ENCODE measurements at places on chromosomes 2 and 18.
A peak's percentile ranks its signal among the peaks of the same experiment; 100 is the strongest.

GRCh38 chr2:174062934-174063333 lies 97.8 kb upstream of the SP3 start:
- no peaks in the 10 kb centered on the region for H3K27me3 ChIP-seq
- H3K4me1 ChIP-seq, result no peaks in the 10 kb centered on the region
- no peaks in the 10 kb centered on the region for H3K36me3 ChIP-seq
- no peak for DNase-seq
- peak overlapping the region; percentile 69 for H3K27ac ChIP-seq
- no peak overlapping the region for H3K4me3 ChIP-seq

DNA sequence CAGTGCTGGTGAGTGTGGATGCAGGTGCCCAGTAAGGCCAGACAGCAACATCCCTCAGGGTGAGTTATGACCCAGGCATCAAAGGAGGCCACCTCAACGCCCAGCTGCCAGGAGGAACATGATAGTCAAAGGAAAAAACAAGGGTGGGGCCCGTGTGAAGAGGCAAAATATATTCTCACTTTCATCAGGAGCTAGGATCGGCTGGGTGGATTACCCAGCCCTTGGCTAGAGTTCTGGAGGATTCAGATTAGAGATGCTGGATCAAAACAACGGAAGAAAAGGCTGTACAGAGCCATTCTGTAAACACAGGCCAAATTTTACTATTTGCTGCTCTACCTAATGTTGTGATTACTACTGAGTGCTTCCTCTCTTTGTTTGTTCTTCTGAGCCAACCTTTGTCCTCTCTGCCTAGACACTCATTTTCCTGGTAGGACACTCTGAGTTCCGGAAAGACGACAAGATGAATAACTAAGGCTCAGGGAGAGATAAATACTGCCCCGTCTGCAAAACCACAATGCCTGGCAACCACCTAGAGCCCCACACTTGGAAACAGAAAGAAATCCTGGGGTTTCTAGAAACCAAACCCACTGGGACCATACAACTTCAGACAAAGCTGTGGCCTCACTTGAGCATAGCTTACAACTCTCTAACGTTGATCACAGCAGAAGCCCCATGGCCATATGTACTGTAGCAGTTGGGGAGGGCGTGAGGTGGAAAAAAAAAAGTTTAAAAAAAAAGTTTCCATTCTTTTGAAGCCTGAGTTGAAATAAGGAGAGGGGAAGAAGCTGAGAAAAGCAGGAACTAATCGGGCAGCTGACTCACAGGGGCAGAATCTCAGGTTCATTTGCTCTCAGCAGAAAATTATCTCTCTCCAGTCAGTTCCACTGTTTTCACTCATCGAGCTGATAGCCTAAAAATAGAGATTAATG lies 17.8 kb upstream of the PMAIP1 start:
- no peak overlapping the region for H3K4me3 ChIP-seq
- no peaks in the 10 kb centered on the region for H3K36me3 ChIP-seq

DNA sequence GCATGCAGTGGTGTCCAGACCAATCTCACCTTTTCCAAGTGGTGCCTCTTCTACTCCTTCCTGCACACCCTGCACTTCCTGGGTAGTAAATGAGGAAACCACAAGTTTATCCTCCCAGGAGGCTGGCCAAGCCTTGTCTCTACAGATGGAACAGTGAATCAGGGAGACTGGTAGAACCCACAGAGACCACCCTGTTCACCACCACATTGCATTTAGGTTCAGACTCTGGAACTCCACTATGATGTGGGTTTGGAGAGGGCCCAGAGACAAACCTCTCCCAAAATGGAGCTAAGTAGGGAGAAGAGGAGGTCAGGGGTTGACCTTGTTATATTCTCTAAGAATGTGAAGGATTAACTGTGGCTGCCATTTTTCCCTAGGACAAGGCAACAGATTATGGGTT lies 102.8 kb upstream of the FZD7 start:
- H3K36me3 ChIP-seq, result no peaks in the 10 kb centered on the region
- DNase-seq, result no peak
- peaks cover 4% of the 10 kb centered on the region for H3K27me3 ChIP-seq
- peaks cover 21% of the 10 kb centered on the region for H3K4me1 ChIP-seq
- no peak overlapping the region for H3K27ac ChIP-seq

GRCh38 chr18:35646449-35646848 lies 64.9 kb downstream of the GALNT1 start:
- no peaks in the 10 kb centered on the region for H3K36me3 ChIP-seq
- DNase-seq, result no peak
- no peaks in the 10 kb centered on the region for H3K27me3 ChIP-seq
- H3K27ac ChIP-seq, result no peak overlapping the region

DNA sequence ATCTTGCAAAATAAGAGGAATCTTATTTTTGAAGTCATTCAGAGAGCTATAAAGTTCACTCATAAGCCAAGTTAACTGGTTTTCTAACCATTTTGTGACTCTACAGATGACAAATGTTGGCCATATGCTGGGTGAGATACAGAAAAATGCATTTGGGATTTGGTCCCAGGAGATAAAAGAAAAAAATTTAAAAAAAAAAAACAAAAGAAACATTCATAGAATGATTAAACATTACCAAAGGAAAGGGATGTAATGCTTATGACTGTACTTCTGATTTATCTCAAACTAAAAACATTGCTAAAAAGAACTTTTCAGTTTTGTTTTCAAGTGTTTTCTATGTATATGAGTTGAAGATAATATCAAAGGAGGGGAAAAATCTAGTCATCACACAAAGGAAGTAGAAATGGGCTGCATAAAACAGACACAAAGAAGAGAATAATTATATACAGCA lies 43.1 kb downstream of the PELI1 start:
- no peaks in the 10 kb centered on the region for H3K27me3 ChIP-seq
- no peaks in the 10 kb centered on the region for H3K4me1 ChIP-seq
- peaks cover 3% of the 10 kb centered on the region for H3K36me3 ChIP-seq
- DNase-seq, result no peak
- no peak overlapping the region for H3K4me3 ChIP-seq

GRCh38 chr2:152067823-152068222 lies 31.0 kb downstream of the CACNB4 start:
- H3K27me3 ChIP-seq, result no peaks in the 10 kb centered on the region
- no peak overlapping the region for H3K4me3 ChIP-seq
- H3K4me1 ChIP-seq, result no peaks in the 10 kb centered on the region
- H3K27ac ChIP-seq, result no peak overlapping the region
- no peaks in the 10 kb centered on the region for H3K36me3 ChIP-seq
- DNase-seq, result no peak

DNA sequence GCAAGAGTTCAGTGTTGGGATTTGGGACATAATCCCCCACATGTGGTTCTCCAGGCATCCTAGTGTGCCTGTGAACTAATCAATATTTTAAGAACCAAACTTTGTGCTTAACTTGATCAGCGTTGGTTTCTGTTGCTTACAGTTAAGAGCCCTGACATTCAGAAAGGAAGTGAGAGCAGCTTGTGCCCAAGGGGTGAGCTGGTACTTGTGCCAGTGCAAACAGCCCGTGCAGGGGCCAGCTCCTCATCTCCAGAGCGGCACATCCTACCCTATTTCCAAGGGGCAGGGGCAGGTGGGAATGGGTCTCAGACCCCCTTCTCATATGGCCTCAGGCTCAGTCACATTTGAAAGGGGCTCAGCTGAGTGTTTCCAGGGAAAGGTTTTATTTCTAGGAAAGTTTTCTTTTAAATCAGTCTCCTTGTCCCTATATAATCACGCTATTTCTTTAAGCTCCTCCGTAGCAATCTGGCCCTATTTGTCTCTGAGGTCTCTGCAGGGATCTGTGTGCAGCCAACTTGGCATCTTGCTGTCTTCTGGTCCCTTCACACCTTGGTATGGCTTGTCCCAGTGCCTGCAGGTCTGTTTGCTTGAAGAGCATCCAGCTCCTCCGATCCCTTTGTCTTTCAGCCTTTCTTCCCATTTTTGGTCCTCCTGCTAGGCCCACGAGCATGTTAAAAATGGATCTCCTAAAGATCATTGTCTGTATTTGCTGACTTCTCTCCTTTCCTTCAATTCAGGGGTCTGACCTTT lies 358.9 kb downstream of the HRH4 start:
- no peaks in the 10 kb centered on the region for H3K27me3 ChIP-seq
- no peak for DNase-seq
- H3K36me3 ChIP-seq, result no peaks in the 10 kb centered on the region
- H3K27ac ChIP-seq, result no peak overlapping the region
- peaks cover 14% of the 10 kb centered on the region for H3K4me1 ChIP-seq

- H3K27me3 ChIP-seq, result no peaks in the 10 kb centered on the region
- H3K27ac ChIP-seq, result no peak overlapping the region
- no peaks in the 10 kb centered on the region for H3K36me3 ChIP-seq
- no peak for DNase-seq
- no peak overlapping the region for H3K4me3 ChIP-seq
- H3K4me1 ChIP-seq, result no peaks in the 10 kb centered on the region
Measured at GRCh38 chr2:229520691-229521096, 193.7 kb downstream of the DNER start.

GRCh38 chr2:115939902-115940301 lies 1497.5 kb downstream of the DPP10 start:
- H3K36me3 ChIP-seq, result no peaks in the 10 kb centered on the region
- H3K27me3 ChIP-seq, result no peaks in the 10 kb centered on the region
- H3K4me1 ChIP-seq, result no peaks in the 10 kb centered on the region
- no peak overlapping the region for H3K27ac ChIP-seq
- no peak for DNase-seq
- H3K4me3 ChIP-seq, result no peak overlapping the region

Measured in spinal cord (tissue), 10 donors.